ENCODE measurements at places on chromosomes 12 and 14. TPM values are rescaled to one million over a fixed set of nuclear protein-coding genes. Genes with fewer than 3 reads are reported as not detected.
A peak's percentile ranks its signal among the peaks of the same experiment; 100 is the strongest.

Gene RNASE4
- 71.8 TPM for total RNA-seq

Gene KRT1
- total RNA-seq: not detected

DNA sequence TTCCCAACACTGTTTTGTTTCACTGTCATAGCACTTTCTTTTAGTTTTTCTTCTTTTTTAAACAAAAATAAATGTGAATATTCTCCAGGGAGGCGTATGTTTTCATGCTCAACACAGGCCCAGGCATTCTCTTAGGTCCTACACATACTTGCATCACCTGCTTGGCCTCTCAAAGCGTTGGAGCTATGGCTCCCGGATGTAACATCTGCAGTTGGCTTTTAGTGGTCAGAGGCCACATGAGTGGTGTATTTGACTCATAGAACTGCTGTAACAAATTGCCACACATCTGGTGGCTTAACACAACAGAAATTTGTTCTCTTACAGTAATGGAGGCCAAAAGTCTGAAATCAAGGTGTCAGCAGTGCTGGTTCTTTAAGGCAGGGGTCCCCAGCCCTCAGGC, 44.6 kb upstream of the VRK1 start:
- H3K27ac ChIP-seq: no peak overlapping the region
- H3K27me3 ChIP-seq: no peaks in the 10 kb centered on the region
- H3K4me1 ChIP-seq: no peaks in the 10 kb centered on the region
- no peak for DNase-seq

Gene DUSP6
- total RNA-seq: 96.8 TPM

DNA sequence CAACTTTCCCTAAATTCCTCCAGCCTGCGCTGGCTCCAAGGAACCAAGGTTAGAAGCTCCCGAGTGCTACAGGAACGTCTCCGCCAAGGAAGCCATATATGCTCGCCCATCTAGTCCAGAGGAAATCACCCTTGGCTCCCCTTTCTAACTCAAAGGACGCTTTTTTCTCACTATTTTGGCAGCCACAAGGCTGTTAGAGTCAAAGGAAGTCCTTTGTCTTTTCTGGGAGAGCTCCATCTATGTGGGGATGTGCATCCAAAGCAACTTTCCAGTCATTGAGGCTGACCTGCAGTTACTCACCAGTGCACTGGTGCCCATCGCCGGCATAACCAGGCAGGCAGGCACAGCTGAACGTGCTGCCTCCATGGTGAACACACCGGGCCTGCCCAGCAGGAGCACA, 37.6 kb downstream of the RTRAF start:
- no peaks in the 10 kb centered on the region for H3K4me1 ChIP-seq
- no peak overlapping the region for H3K27ac ChIP-seq
- H3K27me3 ChIP-seq: no peaks in the 10 kb centered on the region
- no peak for DNase-seq
- no peak overlapping the region for H3K4me3 ChIP-seq
- H3K36me3 ChIP-seq: no peaks in the 10 kb centered on the region

- H3K27ac ChIP-seq: no peak overlapping the region
- no peaks in the 10 kb centered on the region for H3K4me1 ChIP-seq
- no peak overlapping the region for H3K4me3 ChIP-seq
- no peak for DNase-seq
These were observed 215.1 kb upstream of the FAR2 start for GRCh38 chr12:28933864-28934527.

DNA sequence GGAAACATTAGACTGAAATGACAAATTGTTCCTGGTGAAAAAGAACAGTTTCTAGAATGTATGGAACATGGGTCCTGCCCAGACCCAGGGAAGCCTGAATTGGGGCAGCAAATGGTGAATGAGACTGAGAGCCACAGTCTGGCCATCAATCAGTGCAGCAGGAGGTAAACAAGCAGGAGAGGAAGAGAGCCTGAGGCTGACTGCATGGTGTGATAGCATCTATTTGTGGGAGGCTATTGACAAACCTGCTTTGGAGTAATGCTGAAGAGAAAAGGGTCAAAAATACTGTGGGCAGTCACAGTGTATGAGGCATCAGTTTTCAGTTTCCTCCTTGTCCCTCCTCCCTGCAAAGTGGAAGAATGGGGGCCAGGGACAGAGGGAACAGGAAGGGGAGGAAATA, 136.8 kb downstream of the ANKS1B start:
- H3K27me3 ChIP-seq: no peaks in the 10 kb centered on the region
- no peak for DNase-seq
- no peak overlapping the region for H3K27ac ChIP-seq
- no peaks in the 10 kb centered on the region for H3K36me3 ChIP-seq
- no peaks in the 10 kb centered on the region for H3K4me1 ChIP-seq

- no peaks in the 10 kb centered on the region for H3K36me3 ChIP-seq
- no peak overlapping the region for H3K4me3 ChIP-seq
- H3K4me1 ChIP-seq: no peaks in the 10 kb centered on the region
- no peak for DNase-seq
- no peaks in the 10 kb centered on the region for H3K27me3 ChIP-seq
- H3K27ac ChIP-seq: no peak overlapping the region
These were observed 225.0 kb downstream of the GXYLT1 start for GRCh38 chr12:41919526-41920261.

DNA sequence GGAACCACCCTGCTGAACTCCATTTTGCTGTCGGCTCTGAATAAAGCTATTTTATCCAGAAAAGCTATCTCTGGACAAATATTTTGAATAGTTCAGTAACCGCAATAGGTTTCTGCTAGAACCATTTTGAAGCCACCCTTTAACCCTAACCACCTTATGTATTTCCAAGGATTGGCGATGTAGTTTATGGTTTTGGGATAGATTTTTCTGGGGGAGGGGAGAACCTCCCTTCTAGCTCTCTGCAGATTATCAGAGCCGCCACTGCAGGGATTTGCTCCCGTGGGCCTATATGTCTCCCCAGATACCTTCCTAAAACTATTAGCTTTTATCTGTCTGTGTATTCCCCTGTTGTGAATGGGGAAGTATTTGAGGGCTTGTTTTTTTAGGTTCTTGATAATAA, 1.8 kb upstream of the TUBA1B start:
- no peak for DNase-seq
- H3K27me3 ChIP-seq: no peaks in the 10 kb centered on the region
- peak overlapping the region; percentile 36 for H3K4me3 ChIP-seq
- H3K36me3 ChIP-seq: no peaks in the 10 kb centered on the region

Gene LGALS3
- total RNA-seq: 155 TPM

GRCh38 chr14:50038398-50039119, 77.8 kb downstream of the VCPKMT start:
- H3K4me3 ChIP-seq: no peak overlapping the region
- DNase-seq: no peak
- H3K27me3 ChIP-seq: no peaks in the 10 kb centered on the region
- no peaks in the 10 kb centered on the region for H3K4me1 ChIP-seq

Gene EML5
- 1.6 TPM for total RNA-seq

GRCh38 chr12:2641207-2641606, 153.6 kb upstream of the FKBP4 start:
- no peaks in the 10 kb centered on the region for H3K36me3 ChIP-seq
- H3K27ac ChIP-seq: no peak overlapping the region
- no peak overlapping the region for H3K4me3 ChIP-seq

DNA sequence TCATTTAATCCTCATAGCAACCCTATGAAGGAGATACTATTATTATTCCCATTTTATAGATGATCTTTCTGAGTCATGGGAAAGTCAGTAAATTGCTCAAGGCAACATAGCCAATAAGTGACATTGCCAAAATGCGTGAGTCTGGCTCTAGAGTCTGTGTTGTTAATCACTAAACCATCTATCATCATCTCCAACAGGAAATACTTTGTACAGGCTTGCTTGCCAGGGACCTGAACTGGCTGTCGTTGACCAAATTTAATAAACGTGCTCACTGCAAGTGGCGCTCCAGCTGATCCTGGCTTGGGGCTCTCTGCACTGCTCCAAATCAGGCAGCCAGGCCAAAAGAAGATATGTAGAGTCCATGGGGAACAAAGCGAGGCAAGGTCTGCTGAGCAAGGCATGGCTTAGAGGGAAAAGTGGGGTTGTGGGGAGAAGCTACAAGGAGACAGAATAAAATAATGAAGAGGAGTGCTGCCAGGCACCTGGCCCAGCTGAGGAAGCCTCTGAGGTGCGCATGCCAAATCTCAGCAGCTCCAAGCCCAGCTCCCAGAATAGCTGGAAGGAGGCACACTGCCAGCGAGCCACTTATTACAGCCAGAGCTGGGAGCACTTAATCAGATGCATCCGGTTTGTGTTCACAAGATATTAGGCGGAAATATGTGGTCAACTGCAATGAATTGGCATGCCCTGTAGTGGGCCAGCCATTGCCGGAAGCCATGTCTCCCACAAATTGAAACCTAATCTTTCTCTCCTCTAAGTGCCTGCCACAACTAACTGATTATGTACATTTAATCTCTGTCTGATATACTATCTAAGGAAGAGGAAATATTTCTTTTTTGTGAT, 43.3 kb upstream of the PTPRO start:
- H3K36me3 ChIP-seq: no peaks in the 10 kb centered on the region
- H3K4me3 ChIP-seq: no peak overlapping the region
- H3K4me1 ChIP-seq: peaks cover under 1% of the 10 kb centered on the region
- H3K27ac ChIP-seq: peak overlapping the region; percentile 89
- H3K27me3 ChIP-seq: no peaks in the 10 kb centered on the region
- peak; percentile 96 for DNase-seq

DNA sequence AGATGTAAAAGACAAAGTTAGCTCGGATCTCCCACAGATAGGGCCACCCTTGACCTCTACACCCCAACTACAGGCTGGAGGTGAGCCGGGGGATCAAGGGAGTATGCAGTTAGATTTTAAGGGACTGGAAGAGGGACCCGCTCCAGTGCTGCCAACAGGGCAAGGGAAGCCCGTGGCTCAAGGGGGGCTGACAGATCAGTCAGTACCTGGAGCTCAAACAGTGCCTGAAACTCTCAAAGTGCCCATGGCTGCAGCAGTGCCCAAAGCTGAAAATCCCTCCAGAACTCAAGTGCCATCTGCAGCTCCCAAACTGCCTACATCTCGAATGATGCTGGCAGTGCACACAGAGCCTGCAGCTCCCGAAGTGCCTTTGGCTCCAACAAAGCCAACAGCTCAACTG, 10.4 kb downstream of the NYNRIN start:
- no peaks in the 10 kb centered on the region for H3K36me3 ChIP-seq
- no peak for DNase-seq
- H3K27me3 ChIP-seq: no peaks in the 10 kb centered on the region

DNA sequence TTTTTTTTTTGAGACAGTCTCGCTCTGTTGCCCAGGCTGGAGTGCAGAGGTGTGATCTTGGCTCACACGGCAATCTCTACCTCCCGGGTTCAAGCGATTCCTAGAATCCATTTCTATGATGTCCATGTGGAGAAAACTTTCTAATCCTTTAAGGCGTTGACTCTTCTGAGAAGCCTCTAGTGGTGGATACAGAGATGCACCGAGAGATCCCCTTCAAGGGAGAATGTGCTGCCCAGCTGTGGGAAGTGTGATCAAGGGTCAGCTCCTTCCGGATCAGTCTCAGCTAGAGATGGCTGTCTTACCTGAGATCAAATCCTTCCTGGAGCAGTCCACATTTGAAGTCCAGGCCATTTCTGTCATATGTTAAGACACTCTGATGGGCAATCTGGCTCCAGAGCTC, 92.7 kb upstream of the HECTD1 start:
- no peak for DNase-seq
- H3K4me3 ChIP-seq: no peak overlapping the region
- no peak overlapping the region for H3K27ac ChIP-seq
- H3K27me3 ChIP-seq: no peaks in the 10 kb centered on the region
- no peaks in the 10 kb centered on the region for H3K36me3 ChIP-seq
- H3K4me1 ChIP-seq: no peaks in the 10 kb centered on the region

Gene METTL3
- total RNA-seq: 32.5 TPM

DNA sequence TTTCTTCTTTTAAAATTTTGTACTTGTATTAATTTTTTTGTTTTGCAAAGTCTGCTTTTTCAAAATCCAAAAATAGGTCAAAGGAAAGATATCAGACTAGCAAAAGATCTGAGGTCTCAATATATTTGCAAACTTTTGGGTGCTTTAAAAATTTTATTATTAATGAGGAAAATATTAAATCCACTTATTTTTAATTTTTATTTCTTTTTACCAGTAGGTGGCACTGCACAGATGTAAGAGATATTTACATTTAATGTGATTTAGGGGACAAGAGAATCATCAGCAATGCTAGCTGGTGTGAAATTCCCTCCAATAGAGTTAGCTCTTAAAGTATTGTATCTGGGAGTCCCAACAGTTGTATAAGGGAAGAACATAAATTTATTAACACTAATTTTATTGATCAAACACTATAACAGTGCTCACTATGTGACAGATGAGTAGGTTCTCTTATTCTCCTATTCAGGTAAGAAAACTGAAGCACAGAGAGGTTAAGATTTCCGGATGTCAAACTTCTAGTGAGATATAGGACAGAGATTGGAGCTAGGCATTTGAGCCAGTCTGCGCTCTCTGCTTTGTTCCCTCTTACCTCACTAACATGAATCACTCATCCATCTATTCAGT, 30.5 kb downstream of the ALX1 start:
- H3K36me3 ChIP-seq: no peaks in the 10 kb centered on the region
- no peaks in the 10 kb centered on the region for H3K27me3 ChIP-seq
- no peak overlapping the region for H3K4me3 ChIP-seq
- no peak overlapping the region for H3K27ac ChIP-seq
- DNase-seq: no peak

DNA sequence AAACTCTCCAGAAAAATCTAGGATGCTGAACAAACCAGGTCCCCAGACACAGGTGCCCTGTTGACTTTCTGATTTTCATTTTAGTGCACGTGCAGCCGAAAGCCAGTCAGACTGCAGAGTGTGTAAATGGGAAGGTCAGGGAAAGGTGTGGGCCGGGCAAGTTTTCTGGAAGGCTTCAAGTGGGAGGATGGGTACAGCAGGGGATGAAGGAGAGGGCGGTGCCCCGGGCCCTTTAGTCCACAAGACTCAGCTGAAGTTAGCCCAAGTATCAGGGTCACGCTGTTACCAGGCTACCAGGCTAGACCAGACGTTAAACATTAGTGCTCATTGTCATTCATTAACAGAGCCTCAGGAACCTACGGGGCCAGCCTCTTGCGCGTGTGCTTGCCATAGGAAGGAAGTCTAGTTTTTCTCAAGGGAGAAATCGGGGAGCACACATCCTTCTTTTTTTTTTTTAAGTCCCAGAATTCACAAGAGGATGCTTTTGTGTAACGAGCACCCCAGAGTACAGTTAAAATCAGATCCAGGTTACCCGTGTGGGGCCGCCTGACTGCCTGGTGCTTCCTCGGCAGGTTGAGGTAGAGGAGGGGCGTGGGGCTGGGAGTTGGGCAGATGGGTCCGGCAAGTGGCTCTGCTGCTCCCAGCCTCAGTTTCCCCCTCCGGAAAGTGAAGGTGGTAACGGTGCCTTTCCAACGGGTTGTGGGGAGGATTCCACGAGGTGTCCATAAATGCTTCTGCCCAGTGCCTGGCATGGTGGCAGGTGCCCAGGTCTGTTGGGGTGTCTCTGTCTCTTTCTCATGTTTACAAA, 19.1 kb downstream of the BCL7A start:
- no peaks in the 10 kb centered on the region for H3K4me1 ChIP-seq
- H3K27ac ChIP-seq: no peak overlapping the region
- H3K36me3 ChIP-seq: no peaks in the 10 kb centered on the region

DNA sequence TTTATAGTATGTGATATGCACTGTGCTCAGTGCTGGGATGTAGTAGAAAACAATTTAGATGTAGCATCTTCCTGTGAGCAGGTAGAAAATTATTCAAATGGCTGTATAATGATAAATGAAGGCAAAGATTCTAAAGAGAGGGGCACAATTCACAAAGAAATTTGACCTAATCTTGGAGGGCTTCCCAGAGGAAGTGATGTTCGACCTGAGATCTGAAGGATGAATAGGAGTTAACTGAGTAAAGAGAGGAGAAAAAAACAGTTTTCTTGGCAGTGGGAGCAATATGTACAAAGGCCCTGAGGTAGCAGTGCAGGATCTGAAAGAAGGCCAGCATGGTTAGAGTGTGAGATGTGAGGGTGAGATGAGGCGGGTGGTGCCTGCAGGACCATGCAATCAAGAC, 15.2 kb downstream of the RPH3A start:
- H3K27ac ChIP-seq: no peak overlapping the region
- H3K4me1 ChIP-seq: no peaks in the 10 kb centered on the region
- no peak overlapping the region for H3K4me3 ChIP-seq
- DNase-seq: no peak

Gene MANSC4
- not detected for total RNA-seq

Gene GAS2L3
- total RNA-seq: 19.6 TPM
